Mammary microvascular endothelial cell (primary cell): ENCODE measurements at places on chromosomes 6 and 20. TPM values are rescaled to one million over a fixed set of nuclear protein-coding genes. Genes with fewer than 3 reads are reported as not detected.

Gene SLC17A2
- not detected in 2 replicates for total RNA-seq

Gene RAB44
- total RNA-seq, result 0.07 and 0.10 TPM in 2 replicates

Gene TRDN
- not detected in 2 replicates for total RNA-seq

Gene TPMT
- 21.3 and 25.8 TPM in 2 replicates for total RNA-seq

Gene PLCB4
- total RNA-seq, result 0.13 and 0.25 TPM in 2 replicates

Gene SOX18
- 19.4 and 25.2 TPM in 2 replicates for total RNA-seq

Gene SYTL3
- total RNA-seq, result 10.0 and 11.2 TPM in 2 replicates

Gene SLC22A16
- total RNA-seq, result 1.6 TPM in 1 of 2 replicates, not detected in the other

Gene PRR18
- not detected in 2 replicates for total RNA-seq
